Activated naive CD4-positive, alpha-beta T cell treated with Interleukin-2 at 50 U/mL for 16 hours (primary cell): ENCODE measurements at places on chromosomes 7 and 10.

DNA sequence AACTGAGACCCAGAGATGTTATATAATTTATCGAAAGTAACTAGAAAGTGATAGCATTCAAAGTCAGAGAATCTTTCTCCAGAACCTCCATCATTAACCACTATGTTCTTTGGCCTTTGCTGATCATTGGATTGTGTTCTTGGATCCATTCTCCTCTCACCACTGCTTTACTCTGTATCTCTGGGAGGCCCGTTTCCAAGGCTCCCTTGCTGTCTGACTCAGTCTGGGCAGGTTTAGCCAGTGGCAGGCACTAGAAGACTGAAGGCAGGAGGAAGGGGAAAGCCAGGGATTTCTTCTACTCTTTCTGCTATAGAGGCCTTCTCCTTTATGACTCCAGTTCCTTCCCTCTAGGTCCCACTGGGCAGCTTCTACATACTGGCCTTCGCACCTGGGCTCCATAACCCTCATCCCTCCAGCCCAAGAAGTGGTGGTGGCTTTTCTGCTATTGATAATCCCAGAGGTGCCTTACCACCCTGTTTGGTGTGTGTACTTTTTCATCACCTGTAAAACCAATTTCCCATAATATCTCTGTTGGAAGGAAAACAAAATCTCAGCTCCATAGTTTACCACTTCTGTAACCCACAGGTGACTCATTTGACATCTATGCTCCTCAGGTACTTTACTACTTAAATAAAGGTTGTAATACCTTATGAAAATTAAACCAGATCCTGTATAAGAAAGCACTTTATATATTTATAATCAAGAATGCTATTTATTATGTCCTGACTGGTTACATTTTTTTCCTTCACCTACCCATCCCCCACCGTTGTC is 36.0 kb downstream of the BCAP29 start:
- DNase-seq, result no peak

DNA sequence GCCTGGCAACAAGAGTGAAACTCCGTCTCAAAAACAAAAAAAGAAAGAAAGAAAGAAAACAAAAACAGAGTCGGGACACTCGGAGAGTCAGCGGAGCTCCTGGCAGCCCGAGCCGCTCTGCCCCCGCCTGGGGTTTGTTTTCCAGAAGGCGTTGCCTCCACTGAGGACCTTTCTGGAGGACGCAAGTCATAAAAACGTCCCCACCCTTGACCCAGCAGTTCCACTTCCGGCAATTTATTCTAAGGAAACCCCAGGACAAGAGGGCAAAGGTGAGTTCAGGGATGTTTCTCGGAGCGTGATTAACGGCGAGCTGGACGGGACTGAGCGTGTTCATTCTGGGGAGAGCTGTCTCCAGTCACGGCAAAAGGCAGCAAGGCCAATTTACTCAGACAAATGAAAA is 27.0 kb upstream of the SUN1 start:
- DNase-seq, result no peak

GRCh38 chr10:114320249-114321116 is 81.4 kb downstream of the VWA2 start:
- DNase-seq, result no peak

DNA sequence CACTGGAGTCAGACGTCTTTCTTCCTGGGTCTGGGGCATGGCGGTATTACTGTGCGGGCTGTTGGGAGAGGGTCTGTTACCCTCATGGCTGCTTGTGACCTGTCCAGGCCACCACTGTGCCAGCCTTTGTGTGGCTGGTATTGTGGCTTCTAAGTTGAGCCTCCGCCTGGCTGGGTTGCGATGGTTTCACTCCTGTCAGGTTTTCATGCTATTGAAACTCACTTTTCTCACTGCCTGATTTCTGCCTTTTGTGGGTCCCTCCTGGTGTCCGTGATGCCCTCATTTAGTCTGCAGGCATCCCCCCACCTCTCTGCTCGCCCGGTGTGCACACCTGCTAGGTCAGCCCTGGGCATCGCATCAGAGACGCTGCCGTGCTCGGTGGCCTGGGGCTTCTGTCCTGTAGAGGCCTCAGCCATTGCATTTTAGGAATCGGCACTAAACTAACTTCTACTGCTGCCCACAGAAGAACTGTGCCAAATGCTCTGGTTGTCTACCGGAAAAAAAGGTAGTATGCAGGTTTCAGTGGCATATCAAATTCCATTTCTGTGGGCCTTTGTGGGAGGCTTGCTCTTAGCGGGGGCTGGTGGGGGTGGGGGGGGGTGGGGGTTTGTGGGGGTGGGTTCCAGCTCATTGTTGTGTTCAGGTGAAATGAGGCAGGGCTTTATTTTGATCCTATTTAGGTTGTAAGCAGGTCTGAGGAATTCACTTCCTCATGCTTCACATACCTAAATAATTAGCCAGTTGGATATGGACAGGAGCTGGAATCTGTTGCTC is 64.3 kb downstream of the MGMT start:
- DNase-seq, result no peak

- no peak for DNase-seq
Observed at GRCh38 chr10:92119340-92119739, 171.5 kb downstream of the CPEB3 start.

DNA sequence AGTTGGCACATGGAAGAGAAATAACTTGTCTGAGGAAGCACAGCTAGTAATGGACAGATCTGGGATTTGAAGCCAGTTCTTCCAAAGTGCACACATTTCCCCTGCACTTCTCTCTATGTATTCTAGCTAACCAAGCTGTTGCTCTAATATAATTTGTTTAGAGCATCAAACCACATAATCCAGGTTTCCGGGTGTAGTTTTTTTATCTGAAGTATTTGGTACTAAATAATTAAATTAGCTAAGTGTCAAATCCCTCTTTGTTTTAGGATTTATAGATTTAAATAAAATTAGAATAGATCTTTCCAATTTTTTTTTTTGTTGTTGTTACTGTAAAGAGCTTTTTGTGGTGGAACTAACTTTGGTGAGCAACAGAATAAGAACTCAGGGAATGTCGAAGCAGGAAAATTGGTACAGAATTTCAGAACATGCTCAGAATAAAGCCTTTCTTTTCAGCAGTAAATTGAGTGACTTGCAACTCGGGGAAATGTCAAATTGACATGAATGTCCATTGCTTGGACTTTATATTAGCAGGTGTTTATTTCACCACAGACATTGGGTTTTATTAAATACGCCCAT is 33.7 kb downstream of the CAMK1D start:
- DNase-seq, result no peak

DNA sequence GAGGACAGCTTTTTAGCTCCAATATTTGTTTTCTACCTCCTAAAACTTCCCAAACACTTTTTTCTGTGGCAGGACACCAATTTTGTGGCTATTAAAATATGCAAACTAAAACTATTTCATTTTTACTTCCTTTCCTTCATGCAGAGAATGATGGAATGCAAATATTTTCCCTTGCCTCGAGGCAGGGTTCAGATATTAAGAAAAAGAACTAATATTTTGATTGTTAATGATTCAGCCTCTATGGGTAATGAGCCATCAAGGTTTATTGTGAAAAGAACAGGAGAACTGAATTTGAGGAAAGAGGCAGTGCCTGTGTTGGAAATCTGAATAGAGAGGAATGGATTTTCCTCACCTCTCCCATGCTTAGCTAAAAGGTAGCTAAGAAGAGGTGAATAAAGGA is 43.1 kb upstream of the CASD1 start:
- DNase-seq, result no peak

GRCh38 chr7:28512668-28513440 is 100.5 kb downstream of the CREB5 start:
- no peak for DNase-seq

DNA sequence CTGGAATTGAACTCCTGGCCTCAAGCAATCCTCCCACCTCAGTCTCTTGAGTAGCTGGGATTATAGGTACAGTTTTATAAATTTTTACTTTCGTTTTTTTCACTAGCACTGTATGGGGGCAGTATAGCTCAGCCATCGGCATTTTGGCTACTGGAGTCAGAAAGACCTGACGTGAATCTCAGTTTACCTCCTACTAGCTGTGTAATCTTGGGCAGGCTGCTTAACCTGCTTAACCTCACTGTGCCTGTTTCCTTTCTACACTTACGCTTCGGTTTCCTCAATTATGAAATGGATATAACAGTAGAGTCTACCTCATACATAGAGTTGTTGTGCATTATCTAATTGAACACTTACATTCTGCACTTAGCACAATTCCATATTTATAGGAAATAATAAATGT is 16.7 kb downstream of the STN1 start:
- no peak for DNase-seq

- DNase-seq, result no peak
Observed at GRCh38 chr7:143898810-143899209, 3.2 kb downstream of the TCAF1 start.

GRCh38 chr10:89861584-89862301 is 160.4 kb downstream of the KIF20B start:
- peak; percentile 29 for DNase-seq

- no peak for DNase-seq
Observed at GRCh38 chr7:46080595-46081159, 159.6 kb upstream of the IGFBP3 start.

DNA sequence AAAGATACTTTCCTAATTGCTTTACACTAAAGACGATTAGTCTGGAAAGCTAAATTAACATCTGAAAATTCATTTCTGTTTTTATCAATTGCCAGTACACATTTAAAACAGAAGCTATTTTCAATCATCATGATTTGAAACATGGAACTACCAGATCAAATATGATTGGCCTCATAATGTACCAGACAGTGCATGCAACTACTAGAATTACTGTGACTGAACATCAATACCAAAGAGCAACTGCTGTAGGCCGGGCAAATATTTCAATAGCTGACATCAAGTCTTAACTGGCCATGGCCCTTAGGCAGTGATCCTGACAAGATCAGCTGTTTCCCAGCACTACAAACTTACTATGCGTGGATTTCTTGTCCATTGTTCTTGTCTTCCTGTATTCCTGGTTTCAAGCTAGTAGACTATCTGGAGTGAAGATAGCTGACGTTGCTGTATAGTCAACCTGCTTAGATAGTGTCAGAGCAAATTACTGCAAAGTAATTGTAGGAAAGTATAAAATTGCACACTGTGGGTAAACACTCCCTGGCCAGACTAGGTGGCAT is 21.7 kb upstream of the WNT16 start:
- no peak for DNase-seq

DNA sequence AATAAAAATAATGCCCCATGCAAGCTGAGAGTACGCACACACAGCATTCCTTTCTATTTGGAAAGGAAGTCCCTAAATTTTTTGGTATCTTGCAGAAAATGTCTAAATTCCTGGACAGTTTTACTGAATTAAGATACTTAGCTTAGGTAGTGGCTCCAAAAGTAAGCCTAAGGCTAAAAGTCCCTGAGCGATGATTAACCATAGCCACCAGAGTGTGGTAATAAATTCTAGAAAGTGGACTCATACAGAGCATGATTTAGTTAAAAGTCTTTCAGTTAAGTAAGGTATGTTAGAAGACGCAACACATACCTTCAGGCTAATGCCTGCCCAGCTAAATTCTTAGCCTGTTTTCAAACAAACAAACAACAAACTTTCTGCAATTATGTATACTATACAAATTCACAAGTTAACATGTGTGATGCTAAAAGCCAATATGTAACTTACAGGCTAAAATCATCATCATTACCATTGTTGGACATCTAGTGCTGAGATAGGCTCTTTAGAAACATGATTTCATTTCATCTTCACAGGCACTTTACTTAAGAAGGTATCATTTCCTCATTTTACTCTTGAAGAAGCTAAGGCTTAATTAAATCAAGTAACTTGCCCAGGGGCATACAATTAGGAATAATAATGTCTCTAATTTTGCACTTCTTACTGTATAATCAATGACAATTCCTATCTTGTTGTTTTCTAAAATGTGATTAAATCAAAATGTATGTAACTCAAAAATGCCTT is 261.4 kb upstream of the YAE1 start:
- no peak for DNase-seq

GRCh38 chr10:117497736-117498135 is 44.8 kb upstream of the EMX2 start:
- DNase-seq, result no peak

DNA sequence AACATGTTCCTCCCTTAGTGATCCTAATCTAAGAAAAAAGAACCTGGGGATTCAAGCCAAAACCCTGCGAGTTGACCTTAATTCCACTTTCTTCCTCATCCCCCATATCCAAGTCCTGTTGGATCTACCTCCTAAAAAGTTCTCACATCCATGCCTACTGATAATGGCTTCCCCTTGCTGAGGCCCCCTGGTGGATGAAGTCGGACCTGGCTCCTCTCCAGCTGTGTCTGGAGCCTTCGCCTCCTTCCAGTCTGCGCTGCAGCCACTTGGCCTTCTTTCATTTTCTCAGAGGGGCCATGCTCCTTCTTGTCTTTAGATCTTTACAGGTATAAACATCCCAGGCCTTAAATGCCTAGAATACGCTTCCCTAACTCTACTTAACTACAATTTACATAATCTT is 8.1 kb downstream of the PDE1C start:
- no peak for DNase-seq

DNA sequence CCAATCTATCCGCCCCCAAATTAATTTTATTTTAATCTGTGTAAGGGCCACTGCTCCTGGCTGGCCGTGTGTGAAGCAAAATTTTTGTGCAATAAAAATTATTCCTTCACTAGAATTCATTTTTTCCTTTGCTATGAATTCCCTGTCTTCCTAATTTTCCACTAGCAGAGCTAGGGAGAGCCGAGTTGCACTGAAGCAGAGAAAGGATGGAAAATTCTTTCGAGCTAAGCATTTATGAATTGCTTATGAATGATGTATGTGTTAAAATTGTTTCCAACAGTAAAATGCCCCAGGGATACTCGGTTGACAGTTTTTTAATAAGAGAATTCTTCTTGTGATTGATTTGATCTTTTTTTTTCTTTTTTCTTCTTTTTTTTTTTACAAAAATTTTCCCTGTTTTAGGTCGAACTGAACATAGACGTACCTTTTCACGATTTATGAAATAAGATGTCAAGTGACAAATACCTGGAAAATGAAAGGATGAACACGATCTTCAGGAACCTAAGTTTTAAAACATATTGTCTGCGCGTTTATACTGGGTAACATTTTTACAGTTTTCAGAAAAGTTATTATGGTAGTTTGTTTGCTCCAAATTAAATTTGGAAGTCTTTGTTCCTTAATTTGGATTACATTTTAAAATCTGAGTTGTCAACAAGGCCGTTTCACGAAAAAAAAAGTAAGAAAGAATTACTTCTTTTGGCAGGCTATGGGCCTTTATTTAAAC is 288.8 kb upstream of the NFE2L3 start:
- DNase-seq, result no peak

DNA sequence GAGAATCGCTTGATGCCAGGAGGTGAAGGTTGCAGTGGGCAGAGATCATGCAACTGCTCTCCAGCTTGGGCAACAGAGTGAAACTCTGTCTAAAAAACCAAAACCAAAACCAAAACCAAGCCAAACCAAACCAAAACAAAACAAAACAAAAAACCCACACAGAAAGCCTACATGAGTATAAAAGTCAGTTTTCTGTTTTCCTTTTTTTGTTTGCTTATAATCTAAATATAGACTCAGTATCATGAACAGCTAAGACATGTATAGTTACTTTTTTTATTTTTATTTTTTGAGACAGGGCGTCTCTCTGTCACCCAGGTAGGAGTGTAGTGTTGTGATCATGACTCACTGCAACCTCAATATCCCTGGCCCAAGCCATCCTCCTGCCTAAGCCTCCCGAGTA is 16.8 kb upstream of the MTPN start:
- peak; percentile 6 for DNase-seq

- peak; percentile 84 for DNase-seq
Observed at GRCh38 chr10:110357252-110357780, 52.6 kb upstream of the SMNDC1 start.

GRCh38 chr10:123446449-123447156 is 219.6 kb upstream of the GPR26 start:
- no peak for DNase-seq
